Stimulated activated CD8-positive, alpha-beta memory T cell treated with anti-CD3 and anti-CD28 coated beads, Interleukin-4, amount 100 ng/mL, for 48 hours (primary cell): ENCODE measurements at places on chromosomes 11 and 22.

- no peak for DNase-seq
Observed at GRCh38 chr11:112734207-112734606, 227.0 kb upstream of the NCAM1 start.

DNA sequence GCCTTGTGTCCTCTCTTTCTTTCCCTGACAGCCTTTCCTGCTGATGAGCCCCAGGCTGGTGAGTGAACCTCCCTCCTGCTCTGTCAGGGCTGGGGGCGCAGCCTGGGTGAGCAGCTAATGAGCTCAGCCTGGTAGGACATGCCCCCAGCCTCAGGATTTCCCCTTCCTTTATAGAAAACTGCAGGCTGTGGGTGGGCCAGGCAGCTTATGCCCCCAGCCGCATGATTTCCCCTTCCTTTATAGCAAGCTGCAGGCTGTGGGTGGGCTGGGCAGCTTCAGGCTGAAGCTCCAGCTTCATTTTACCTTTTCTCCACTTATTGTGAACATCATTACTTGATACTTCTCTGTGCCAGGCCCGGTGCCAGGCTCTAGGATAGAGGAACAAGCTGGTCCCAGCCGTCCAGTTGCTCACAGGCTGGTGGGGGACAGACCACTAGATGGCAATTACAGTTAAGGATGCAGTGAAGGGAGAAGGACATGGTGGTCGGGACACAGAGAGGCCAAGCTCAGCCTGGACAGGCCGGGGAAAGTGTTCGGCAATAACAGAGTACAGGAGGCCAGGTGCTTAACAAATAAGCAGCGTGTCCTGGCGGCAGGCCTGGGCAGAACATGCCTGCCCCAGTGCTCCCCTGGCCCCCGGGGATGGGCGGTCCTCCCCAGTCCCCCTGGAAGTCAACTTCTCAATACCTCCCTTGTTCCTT lies 5.3 kb downstream of the LGALS12 start:
- no peak for DNase-seq

- no peak for DNase-seq
Observed at GRCh38 chr22:43167001-43167589, 15.7 kb downstream of the TSPO start.

- no peak for DNase-seq
Observed at GRCh38 chr11:65489035-65489705, 9.7 kb upstream of the MALAT1 start.

DNA sequence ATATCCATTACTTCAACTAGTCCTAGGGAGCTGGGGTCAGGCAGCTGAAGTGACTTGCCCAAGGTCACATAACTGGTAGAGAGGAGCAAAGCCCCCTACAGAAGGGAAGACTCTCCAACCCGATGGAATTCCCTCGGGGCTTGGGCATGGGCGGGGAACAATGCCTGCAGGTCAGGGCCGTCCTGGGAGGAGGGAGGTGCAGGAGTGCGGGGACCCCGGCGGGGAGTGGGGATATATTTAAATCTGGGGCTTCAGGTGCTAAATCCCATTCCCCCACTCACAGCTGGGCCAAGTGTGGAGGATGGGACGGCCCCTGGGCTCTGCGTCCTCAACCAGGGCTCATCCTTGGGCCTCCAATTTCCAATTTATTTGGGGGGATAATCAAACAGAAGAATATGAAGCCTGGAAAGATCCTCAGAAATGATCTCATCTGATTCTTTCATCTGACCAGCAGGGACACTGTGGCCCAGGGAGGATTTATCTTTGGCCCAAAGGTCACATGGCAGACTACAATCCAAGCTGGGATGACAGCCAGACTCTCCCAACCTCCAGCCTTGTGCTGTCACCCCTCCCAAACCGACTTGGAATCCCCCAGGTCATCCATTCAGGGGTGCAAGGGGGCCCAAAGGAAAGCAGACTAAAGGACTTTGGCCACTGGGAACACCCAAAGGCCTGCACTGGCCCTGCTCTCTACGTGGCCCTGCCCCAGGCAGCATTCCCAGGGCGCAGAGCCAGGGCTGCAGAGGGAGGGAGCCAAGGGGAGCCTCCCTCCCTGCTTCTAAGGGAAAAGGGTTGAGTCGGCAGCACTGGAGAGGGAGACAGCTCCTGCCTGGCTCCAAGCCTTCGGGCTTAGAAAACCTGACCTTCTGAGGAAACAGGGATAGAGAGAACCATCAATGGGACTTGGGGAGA lies 8.7 kb upstream of the C1QTNF6 start:
- no peak for DNase-seq

- DNase-seq: no peak
Observed at GRCh38 chr11:14253421-14253820, 105.6 kb downstream of the RRAS2 start.

DNA sequence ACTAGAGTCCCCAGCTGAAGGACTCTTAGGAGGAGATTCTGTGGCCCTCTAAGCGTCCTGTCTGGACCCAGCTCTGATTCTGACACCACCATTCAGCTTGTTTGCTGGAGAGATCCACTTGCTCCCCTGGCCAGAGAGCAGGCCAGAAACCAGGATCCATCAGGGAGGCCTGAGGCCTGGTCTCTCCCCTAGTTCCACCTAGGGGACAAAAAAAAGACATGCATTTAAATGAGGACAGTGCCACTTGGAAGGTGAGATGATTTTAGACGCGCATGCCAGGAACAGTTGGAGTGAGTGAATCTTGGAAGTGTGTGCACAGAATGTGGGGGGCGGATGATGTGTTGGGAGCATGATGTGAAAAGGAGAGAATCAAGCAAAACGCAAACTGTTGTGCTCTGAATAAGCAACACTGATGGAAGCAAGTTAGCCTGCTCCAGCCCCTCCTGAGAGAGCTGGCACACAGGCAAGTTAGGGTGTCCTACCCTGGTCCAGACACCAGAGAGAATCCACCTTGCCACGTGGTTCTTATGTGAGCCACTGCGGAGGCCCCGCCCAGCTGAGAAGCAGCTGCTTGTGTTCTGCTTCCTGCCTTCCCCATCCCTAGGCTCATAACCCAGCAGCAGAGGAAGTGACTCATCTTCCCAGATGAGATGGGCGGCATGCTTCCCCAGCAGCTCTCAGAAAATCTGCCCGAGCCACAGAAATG lies 8.0 kb upstream of the SLCO2B1 start:
- DNase-seq: peak; percentile 78

DNA sequence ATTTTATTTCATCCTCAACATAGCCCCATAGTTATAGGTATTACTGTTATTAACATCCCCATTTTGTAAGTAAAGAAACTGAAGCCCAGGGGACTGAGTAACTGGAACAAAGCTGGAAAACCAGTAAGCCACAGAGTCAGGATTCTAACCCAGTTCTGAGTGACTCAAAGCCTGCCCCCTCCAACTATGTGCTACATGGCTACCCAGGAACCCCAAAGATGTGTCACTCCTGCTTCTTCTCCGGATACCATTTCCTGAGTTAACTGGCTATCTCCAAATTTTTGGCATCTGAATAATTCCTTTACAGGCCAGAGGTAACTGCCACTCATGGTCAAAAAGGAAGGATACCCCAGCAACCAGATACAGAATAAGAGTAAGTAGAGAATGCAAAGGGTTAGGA lies 43.6 kb downstream of the TENM4 start:
- no peak for DNase-seq

DNA sequence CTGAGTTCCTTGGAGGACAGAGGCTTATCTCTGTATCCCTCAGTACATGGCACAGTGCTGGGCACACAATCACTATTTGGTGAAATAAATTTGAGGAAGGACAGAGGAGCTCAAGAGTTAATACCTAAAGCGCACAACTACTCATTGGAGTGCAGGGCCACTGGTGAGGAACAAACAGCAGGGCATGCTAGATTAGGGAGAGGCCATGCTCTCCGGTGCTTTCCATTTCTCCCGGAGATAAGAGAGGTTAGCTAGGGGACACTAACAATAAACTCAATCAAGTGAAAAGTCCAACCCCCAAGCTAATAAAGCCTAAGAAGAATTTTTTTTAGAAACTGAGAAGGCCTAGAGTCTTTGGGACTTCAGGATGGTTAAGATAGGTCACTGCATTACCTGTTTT lies 29.1 kb downstream of the NFRKB start:
- DNase-seq: no peak

- no peak for DNase-seq
Observed at GRCh38 chr11:106451228-106451922, 373.9 kb downstream of the AASDHPPT start.

DNA sequence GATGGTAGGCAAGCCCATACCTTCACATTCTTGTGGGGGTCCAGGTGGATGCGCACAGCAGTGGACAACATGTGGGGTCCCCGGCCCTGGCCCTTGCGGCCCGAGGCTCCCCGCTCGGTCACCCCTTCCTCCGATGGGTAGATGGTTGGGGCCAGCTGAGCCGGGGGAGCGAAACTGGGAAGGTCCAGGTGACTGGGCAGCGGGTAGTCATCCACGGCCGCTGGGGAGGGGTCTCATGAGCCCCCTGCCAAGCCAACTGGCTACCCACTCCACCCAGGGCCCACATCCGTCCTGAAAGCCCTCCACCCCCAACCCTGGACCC lies 10.7 kb downstream of the ATG2A start:
- DNase-seq: no peak

- DNase-seq: no peak
Observed at GRCh38 chr22:42281284-42281683, 10.8 kb upstream of the TCF20 start.

GRCh38 chr11:60972182-60973030 lies 926 bp downstream of the CD6 start:
- no peak for DNase-seq

GRCh38 chr11:119907878-119908572 lies 179.0 kb upstream of the NECTIN1 start:
- DNase-seq: no peak

- DNase-seq: no peak
Observed at GRCh38 chr22:50206599-50206998, 5.8 kb downstream of the SELENOO start.

GRCh38 chr11:12914400-12914912 lies 94.7 kb upstream of the RASSF10 start:
- DNase-seq: peak; percentile 38

DNA sequence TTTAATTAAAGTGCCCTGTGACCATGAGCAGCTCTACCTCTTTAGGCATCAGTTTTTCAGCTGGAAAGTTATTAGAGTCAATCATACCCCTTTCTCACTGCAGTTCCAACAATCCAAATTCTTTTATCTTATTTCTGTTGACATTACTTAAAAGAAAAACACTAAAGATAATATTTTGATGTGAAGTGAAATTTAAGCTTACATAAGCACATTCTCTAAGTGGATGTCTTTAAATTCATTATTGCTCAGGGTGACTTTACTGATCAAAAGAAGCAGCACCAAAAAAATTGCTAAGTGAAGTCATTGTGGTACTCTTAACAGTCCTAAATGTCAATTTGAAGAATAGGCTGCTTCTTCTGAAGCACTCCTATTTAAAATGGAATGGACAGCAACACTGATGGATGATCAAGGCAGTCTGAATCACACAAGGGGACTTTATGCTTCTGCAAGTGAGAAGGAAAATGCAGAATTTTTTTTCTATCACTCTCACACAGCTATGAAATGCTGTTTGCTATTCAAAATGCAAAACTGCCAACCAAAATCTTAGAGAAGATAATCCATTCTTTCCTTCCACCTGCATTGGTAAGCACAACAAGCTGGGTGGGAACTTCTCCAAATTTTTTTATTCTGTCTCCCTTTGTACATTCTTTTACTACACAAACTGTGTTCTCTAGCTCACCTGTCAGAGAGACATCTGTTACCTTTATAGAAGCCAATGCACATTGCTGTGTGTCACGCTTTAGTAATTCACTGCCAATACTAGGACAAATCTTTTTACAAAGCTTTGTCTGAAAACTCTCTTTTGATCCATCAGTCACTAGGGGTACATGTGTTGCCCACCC lies 179.9 kb downstream of the GRIA4 start:
- no peak for DNase-seq

DNA sequence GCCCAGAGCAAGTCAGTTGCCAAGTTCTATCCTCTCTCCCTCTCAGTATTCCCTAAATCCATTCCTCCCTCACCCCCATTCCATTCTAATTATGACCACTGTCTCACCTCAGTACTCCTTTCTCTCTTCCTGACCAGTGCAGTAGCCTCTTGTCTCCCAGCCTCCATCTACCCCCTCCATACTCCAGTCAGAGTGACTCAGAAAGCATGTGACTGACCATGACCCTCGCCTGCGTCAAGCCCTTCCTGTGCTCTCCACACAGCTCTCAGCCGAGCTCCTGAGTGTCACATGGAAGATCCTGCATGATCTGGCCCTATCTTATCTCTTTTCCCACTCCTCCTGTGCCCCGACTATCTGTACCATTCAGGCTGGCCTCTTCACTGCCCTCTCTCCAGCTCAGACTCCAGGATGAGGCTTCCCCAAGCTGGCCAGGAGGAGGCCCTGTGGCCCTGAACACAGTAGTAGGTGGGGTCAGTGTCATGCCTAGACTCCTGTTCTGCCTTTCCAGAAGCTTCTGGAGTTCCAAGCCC lies 42.6 kb downstream of the NEU3 start:
- no peak for DNase-seq

DNA sequence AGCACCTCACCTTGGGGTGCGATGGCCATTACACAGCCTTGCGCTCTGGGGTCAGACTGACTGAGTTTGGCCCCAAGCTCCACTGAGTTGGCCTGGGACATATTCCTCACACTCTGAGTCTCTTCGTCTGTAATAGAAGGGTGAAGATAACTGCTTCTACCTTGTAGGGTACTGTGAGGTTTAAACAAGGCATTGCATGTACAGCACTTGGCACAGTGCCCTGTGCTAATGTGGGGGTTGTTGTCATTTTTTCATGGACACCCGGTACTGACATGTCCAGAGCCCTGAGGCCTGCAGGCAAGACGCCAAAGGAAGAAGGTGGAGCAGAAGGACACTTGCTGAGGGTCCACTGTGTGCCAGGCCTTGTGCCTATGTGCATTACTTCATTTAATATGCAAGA lies 50.7 kb downstream of the OTOG start:
- peak; percentile 18 for DNase-seq

DNA sequence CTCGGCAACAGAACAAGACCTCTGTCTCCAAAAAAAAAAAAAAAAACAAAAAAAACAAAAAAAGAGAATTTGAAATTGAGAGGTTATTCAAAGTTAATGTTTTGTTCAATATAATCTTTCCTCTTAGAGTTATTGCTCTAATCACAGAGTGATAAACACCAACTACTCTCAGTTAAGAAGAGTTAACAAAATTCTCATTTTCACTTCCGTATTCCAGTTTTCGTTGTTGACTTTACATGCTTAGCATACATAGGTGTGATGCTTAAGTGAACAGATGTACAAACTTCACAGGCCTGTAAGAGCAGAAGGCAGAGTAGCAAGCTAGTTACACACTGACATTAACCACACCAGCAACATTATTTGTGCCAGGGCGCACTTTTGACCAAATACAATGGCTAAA lies 12.3 kb downstream of the EIF4ENIF1 start:
- no peak for DNase-seq

DNA sequence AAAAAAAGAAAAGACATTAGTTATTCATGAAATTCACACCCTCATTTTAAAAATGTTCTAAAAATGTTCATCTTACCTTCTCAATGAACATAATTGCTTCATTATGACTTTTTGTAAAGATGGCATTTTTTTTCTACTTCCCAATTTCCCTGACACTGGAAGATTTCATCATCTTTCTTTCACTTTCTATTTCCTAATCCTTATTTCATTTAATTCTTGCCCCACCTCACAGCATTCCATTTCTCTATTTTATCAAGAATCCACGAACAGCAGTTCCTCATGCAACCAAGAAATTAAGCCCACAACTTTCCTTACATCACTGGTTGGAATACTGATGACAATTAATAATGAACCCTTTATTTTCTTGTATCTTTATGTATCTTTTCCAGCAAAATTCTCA lies 1.9 kb downstream of the PATL1 start:
- DNase-seq: no peak

GRCh38 chr11:128624269-128625175 lies 37.2 kb upstream of the ETS1 start:
- DNase-seq: peak; percentile 69
